Ovary (tissue), 10 donors: ENCODE measurements at places on chromosomes 11 and 22.

GRCh38 chr22:39318507-39319283 lies 728 bp downstream of the RPL3 start:
- DNase-seq = no peak

DNA sequence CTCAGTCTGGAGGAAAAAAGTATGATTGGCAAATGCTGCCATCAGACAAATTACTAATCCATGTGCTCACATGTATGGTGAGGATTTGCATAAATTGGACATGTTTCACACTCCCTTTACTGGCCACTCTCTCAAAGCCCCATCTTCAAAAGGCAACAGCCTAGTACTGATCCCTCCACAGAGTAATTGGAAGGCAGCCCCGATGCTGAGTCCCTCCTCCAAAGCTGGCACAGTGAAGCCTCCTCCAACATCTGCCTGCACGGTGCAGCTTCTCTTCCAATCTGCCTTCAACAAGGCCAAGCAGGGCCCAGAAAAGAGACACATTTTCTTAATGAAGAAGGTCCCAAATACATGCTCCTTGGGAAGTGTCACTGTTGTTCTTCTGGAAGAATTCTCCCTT lies 350.6 kb downstream of the OPCML start:
- no peak for DNase-seq

GRCh38 chr22:47043835-47044721 lies 281.6 kb downstream of the TBC1D22A start:
- no peak for DNase-seq

DNA sequence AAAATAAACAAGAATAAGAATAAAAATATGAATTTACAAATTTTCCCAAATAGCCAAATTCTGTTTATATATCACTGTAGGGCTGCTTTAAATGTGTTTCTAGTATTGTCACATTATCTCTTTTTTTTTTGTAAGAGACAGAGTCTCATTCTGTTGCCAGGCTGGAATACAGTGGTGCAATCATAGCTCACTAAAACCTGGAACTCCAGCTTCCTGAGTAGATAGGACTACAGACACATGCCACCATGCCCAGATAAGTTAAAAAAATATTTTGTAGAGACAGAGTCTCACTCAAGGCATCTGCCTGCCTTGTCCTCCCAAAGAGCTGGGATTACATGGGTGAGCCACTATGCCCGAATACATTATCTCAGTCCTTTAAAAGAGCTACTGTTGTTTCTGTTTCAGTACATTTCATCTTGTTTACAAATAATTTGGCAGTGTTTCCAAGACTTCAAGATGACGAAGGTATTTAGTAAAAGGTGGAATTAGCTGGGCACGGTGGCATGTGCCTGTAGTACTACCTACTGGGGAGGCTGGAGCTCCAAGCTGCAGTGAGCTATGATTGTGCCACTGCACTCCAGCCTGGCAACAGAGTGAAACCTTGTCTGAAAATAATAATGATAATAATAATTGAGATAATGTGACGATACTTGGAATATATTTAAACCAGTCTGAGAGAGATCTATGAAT lies 6.0 kb downstream of the FOLH1 start:
- no peak for DNase-seq

- no peak for DNase-seq
These were observed 100.4 kb upstream of the DDI1 start for GRCh38 chr11:103936059-103936458.

DNA sequence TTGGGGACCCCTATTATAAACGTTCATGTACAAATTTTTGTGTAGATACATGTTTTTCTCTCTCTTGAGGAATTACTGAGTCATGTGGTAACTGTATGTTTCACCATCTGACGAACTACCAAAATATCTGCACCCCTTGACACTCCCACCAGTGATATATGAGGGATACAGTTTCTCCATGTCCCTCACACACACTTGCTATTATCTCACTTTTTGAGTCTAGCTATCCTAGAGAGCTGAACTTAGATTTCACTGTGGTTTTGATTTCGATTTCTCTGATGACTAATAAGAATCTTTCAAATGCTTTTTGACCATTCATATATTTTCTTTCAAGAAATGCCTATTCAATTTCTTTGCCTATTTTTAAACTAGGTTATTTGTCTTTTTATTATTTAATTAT lies 200.2 kb downstream of the PGR start:
- no peak for DNase-seq

DNA sequence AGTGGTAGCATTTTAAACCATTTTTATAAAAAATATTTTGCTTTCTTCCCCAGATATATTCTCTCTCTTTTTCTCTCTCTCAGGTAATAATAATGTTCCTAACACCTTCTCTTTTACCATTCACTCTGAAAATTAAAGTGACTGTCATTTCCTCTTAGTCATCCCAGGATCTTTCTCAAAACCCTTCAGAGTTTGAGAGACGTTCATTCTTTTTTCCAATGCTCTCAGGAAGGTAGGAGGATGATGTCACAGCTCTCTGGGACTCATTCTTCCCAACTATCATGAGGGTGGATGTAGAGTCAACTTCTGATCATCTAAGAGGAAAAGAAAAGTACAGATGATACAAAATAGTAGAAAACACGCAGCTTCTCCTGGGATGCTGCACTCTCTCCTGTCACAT lies 60.2 kb upstream of the CRTAM start:
- no peak for DNase-seq
